WTC11 (cell line): ENCODE measurements at places on chromosomes 2 and 18. TPM values are rescaled to one million over a fixed set of nuclear protein-coding genes. Genes with fewer than 3 reads are reported as not detected.

CPSF3 gene
- 83.7 to 88.4 TPM (median 84.2 TPM) in 3 replicates for total RNA-seq

SPATA3 gene
- not detected in 3 replicates for total RNA-seq

DCAF17 gene
- total RNA-seq: 27.2 to 34.0 TPM (median 30.5 TPM) in 3 replicates

AQP12A gene
- not detected in 3 replicates for total RNA-seq

OTX1 gene
- total RNA-seq: 0.90 to 1.6 TPM (median 1.2 TPM) in 3 replicates

RNASEH1 gene
- total RNA-seq: 34.0 to 44.4 TPM (median 38.7 TPM) in 3 replicates

ABCG5 gene
- total RNA-seq: not detected in 3 replicates

PSMA8 gene
- total RNA-seq: not detected in 3 replicates

- DNase-seq: peak; percentile 96
These were observed 16.8 kb upstream of the HES6 start for GRCh38 chr2:238256594-238257104.

- DNase-seq: no peak
These were observed 20.6 kb downstream of the ERMN start for GRCh38 chr2:157304811-157305722.

DNA sequence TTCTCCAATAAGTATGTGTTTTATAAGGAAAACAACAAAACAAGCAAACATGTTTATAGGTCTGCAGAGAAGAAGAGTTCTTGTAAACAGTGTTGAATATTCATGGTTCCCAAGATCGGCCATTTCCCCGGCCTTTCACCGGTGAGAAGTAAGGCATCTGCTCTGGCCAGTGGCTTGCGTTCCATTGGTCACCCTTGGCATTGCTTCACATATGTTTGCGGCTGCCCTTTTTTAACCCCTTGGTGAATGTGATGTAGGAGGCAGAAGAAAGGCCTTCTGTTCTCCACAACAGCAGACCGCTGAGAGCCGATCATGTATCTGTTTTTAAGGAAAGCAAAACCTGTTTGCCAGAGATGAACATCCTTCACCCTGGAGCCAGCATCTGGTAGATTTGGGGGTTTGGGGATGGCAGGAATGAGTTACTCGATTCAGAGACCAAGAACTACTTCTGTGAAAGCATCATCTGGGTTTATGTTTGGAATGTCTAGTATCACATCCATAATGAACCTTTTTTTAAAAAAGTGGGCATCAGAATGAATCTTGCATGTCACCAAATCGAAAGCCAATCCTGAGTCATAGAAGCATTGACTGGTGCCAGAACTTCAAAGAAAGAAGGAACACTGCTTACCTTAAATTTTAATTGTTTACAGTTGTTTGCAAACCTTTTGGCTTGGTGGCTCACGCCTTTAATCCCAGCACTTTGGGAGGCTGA lies 112.3 kb downstream of the AGAP1 start:
- no peak for DNase-seq

- DNase-seq: no peak
These were observed 66.7 kb upstream of the FAM136A start for GRCh38 chr2:70368545-70368944.

DNA sequence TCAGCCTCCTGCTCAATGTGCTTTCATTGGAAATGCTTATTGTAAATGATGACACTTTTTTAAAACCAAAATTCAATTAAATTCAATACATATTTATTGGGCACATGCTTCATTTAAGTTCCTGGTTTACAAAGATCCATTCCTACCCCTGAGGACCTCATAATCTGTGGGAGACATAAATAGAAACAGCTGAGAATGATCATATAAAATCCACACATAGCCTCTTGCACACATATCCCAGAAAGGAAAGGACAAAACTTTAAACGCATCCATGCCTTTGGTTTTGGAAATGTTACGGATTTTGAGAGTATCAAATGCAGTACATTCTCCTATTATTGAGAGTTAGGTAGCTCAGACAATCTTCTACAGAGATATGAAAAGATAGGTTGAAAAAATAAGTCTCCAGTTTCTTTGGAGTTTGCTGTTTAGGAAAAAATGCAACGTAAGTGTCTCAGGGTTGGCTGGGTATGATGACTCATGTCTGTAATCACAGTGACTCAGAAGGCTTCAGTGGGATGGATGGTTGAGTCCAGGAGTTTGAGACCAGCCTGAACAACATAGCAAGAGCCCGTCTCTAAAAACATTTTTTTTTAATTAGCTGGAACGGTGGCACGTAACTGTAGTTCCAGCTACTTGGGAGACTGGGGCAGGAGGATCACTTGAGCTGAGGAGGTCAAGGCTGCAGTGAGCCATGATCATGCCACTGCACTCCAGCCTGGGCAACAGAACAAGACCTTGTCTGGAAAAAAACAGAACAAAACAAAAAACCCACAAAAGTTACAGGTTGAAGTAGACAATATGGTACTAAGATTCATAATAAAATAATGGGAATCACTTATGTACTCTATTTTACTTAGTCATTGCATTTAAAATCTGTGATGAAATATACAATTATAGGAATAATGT lies 3.9 kb upstream of the PRELID3A start:
- DNase-seq: no peak

DNA sequence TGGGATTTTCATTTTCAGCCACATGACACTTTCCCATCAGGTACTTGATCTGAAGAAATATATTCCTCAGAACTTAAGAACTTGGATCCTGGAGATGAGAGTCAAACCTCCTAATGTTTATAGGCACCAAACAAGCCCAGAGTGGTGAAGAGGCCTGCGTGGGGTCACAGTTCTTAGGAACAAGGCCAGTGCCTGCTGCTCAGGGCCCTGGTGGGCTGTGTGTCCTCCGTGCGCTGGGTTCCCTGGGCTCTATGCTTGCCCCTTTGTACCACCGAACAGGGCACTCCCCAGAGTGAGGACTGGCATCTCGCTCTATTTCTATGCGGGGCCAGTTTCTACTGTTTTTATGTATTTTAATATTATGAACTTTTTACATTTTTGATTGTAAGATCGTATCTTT lies 76.0 kb upstream of the RBM44 start:
- DNase-seq: no peak

DNA sequence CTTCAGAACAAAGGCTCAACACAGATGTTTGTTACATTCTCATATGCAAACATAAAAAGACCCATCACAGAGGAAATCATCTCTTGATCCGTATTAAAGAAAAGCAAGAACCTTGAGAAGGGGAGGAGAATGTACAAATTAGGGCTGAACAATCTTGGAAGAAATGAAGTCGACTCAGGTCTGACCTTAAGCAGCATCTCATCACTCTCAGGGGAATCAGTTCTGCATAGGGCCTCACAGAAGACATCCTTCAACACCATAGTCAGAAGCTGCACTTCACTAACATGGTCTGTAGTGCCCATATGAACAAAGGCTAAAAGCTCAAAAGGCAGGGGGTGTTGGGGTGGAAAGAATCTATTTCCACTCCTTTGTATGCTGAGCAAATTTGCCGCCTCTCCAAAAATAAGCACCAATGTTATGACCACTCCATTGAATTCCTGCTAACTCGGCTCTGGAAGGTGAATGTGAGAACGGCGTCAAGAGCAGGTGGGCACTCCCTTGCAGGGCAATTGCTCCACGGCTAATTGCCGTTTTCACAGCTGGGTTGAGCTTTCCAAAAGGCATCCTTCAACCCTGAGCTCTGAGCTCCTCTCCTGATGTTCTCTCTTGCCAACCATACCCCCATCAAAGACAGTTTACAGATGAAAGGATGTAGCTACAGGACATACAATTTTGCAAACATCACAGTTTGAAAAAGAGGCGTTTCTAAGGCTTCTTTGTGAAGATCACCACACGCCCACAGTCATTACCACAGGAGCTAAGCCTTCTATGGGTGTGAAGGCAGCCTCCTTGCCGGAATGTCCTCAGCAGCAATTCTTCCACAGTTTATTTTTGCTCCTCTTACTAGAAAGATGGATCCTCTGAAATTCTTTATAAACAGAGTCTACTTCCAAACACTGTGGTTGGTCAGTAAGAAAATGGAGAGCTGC lies 10.0 kb downstream of the KLF7 start:
- DNase-seq: no peak

- DNase-seq: no peak
These were observed 24.4 kb upstream of the THOC1 start for GRCh38 chr18:292271-292670.

DNA sequence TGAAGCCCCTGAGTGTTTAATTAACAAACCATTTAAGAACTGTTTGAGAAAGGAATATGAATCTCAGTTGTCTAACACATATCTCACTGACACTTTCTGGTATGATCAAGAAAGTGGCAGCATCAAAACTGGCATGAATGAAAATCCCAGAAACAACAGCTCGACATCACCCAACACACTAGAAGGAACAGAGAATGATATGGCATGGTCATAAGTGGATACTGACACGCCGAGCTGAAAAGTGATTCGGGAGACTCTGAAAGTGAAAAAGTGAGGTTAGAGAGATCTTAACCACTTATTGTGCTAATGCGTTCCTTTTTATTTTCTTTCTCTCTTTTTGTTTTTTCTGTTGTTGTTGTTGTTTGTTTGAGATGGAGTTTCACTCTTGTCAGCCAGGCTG lies 37.9 kb downstream of the MRPL35 start:
- DNase-seq: no peak

DNA sequence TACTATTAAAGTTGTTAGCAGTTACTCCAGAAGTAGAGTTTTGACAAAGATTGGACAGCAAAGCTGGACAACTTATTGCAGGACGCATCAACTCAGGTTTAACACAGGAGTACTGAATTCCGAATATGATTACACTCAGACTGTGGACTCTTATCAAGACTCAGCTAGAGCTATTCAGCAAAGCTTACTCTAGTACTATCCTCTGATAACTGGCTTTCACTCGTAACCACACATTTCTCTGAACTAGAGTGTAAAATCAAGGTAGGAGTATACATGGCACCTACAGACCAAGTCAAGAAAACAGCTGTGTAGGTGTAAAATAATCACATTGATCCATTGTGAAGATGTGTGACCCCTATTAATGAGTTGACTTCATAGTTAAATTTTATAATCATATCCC lies 154.2 kb downstream of the RIT2 start:
- DNase-seq: no peak

GRCh38 chr2:96181529-96181928 lies 27.1 kb downstream of the STARD7 start:
- no peak for DNase-seq

GRCh38 chr2:26461601-26462023 lies 16.3 kb downstream of the OTOF start:
- DNase-seq: no peak

DNA sequence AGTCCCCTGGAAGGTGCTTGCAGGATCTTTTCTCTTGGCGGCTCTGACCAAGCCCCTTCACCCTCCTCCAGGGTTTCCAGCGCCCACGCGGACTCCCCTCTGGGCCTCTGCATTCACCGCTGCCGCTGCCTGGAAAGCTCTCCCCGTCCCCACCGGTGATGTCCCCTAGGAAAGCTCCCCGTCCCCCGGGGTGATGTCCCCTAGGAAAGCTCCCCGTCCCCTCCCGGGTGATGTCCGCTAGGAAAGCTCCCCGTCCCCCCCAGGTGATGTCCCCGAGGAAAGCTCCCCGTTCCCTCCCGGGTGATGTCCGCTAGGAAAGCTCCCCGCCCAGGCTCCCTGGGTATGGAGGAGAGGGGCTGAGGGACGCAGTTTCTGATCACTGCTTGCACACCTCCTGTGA lies 27.9 kb downstream of the ZAP70 start:
- DNase-seq: no peak

DNA sequence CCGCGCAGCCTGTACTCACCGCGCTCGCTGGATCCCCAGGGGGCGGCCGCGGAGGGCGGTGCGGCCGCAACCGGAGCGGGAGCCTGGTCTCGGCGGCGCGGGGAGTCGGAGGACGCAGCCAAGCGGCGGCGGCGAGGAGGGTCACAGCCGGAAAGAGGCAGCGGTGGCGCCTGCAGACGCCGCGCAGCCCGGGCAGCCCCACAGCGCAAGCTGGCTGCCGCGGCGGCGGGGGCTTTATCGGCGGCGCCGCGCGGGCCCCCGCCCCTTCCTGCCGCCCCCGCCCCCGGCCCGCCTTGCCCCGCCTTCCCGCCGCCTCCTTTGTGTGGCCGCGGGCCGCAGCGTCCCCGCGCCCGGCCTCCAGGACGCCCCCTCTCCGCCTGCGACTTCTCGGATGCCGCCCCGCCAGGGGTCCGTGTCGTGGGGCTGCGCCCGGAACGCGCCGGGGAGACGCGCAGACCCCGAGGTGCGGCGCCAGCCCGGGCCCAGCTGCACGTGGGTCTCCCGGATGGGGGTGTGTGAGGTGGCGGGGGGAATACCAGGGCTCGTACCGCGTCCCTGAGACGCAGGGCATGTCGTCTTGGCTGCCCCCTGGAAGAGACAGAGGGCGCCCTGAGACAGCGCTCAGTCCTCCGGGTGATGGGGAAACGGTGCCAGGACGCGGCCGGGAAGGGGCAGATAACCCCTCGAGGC lies at the start of gene SERPINE2:
Gene SERPINE2 (minus strand): TSS at position 207 of the 690 bp plus-strand sequence. CDS start 37,386 bp downstream, outside the sequence.
- DNase-seq: peak; percentile 68

DNA sequence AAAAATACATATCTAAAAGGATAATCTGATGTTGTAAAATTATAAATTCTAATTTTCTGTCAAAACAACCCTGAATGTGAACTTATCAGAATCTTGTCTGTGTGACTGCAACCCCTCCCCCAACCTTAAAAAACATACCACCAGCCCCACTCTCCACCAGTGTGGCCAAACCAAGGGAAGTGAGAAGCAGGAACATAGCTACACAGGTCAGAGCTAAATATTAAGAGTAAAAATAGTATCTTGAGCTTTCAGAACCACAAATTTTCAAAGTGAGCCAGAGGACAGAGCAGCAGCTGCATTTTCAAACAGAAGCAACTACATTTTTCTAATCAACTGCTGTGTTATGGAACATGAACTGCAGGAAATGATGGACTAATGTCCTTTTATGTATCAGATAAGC lies 156.7 kb downstream of the SLC4A10 start:
- DNase-seq: no peak

DNA sequence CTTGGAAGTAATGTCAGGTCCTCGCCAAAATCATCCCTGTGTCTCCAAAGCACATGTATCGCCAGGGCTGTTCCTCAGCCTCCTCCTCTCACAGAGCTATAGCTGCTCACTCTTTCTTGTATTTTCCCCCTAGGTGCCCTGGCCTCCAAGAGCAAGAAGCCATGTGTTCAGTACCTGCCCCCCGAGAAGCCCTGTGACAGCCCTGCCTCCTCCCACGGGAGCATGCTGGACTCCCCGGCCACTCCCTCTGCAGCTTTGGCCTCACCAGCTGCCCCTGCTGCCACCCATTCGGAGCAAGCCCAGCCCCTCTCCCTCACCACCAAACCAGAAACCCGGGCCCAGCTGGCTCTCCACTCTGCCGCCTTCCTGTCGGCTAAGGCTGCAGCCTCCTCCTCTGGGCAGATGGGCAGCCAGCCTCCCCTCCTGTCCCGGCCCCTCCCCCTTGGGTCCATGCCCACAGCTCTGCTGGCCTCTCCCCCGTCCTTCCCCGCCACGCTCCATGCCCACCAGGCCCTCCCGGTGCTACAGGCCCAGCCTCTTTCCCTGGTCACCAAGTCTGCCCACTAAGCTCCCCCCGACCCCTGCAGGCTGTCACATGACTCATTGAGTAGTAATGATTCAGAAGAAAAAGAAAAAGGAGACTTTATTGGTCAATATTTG lies 18.8 kb downstream of the TGOLN2 start:
- DNase-seq: no peak

- no peak for DNase-seq
These were observed 65.7 kb upstream of the CTAGE1 start for GRCh38 chr18:22483407-22483806.

DNA sequence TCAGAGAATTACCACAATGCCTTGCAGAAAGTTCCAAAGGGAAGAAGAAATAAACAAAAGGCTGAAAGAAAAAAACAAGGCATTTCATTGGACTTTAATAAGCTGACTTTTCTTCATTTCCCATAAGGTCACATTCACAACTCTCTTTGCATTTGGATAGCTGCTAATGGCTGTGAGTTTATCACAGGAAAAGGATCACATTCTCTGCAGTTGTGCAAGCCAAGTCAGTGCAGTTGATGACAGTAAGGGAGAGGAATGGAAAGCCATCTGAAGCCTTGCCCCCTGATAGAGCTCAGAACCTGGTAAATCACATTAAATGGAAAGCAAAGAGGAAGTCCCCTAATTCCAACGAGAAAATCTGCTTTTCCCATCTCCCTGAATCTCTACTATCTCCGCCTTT lies 950.6 kb downstream of the CNTNAP5 start:
- no peak for DNase-seq
